ENCODE measurements at places on chromosomes 11 and 22.

- no peak for DNase-seq
These were observed 14.0 kb downstream of the CELF1 start for GRCh38 chr11:47538741-47539565.

DNA sequence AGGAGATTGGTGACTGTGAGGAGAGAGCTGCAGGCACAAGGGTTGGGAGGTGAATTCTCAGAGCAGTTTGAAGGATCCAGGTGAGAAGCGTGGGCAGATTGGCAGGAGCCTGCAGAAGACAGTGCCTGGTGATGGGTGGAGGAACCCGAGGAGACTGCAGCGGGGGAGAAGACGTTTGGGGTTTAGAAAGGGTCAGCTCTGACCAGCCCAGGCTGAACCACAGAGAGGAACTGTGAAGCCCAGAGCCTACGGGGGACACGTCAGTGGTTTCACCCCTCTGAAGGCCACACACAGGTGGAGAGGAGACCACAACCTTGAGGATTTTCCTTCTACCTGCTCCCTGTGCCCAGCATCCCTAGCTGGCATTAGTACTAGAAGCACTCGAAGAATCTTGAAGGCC is 154.8 kb upstream of the TBCEL start:
- no peak for DNase-seq

- no peak for DNase-seq
These were observed 220.1 kb upstream of the E2F8 start for GRCh38 chr11:19460718-19461405.

DNA sequence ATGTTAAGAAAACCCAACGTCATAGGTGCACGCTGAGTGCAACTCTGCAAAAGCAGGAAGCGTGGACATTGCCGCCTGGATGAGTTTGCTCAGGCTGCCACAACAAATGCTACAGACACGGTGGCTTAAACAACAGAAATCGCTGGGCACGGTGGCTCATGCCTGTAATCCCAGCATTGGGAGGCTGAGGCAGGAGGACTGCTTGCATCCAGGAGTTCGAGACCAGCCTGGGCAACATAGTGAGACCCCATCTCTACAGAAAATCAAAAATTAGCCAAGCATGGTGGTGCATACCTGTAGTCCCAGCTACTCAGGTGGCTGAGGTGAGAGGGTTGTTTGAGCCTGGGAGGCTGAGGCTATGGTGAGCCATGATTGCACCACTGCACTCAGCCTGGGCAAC is 13.4 kb upstream of the PGA3 start:
- no peak for DNase-seq

DNA sequence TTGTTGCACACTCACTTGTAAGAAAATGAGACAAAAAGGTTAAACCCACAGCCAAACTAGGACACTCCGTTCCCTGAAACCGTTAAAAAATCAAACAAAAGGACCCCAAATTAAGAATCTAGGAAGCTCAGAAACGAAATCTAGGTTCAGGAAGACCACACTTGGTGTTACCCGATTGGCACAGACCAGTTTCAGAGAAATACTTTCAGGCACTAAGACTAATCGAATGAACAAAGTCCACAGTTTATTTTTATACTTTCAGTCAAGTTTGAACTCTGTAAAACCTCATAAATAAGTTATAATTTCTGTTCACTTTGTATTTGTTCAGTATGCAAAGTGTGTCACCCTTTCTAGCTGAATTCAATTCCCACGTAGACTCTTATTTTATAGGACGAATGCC is 38.8 kb upstream of the TTC12 start:
- DNase-seq, result no peak

DNA sequence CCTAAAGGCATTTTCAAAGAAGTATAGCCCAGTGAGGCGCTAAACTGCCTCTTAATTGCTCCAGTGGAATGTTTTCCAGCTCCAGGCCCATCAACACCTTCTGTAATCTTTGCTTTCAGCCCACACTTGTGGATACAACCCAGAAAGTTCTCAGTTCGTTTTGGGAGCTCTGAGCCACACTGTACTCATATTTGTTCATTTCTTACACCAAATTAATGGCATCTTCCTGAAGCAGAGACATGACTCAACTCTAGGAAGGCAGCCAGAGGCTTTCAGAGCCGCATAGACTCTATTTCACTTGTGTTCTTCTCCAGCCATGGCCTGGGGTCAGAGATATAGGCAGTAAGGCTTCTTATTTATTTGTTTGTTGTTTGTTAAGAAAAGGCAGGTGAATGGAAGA is 175.5 kb upstream of the NCAM1 start:
- no peak for DNase-seq

DNA sequence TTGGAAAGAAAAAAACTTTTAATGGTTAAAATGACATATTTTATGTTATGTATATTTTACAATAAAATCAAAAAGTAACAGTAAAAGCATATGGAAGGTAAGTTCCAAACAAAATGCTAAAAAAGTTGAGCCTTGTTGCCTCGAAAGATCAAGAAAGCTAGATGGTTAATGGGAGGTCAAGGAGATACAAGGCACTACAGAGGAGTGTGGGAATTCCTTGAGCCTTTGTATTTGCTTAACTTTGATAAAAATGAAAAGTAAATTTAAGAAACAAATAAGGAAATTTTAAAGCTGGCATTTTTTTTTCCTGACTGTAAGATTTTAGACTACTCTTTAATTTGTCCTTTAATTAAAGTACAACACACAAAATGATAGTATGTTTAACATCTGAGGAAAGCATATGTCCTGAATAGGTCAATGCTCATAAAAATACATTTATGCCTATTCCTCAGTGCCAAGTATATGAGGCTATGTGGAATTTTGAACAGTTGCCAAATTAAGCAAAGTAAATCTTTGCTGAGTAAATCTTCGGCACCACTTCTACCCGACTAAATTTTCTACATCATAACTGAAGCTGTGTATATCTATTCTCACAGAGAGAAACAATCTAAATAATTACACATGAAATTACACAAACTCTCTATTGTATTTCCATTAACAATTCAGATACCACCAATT is 108.8 kb downstream of the TTC28 start:
- no peak for DNase-seq

- DNase-seq, result no peak
These were observed 46.8 kb downstream of the CACNA1I start for GRCh38 chr22:39617342-39617741.

DNA sequence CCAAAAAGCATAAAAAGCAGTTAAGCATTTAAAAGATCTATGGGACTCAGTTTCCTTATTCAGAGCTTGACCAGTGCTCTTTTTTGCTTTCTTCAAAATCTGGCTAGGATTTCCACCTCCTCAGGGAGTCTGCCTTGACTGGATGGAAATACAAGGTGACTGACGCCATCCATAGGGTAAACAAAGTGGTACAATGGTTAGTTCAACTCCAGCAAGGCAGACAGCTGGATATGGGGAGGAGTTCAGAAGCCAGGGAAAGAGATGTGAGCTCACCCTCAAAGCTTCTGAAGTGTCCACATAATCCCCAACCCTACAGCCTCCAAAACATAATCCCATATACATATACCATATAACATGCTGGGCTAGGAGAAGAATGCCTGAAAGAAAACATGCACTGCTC is 52.0 kb downstream of the KIRREL3 start:
- no peak for DNase-seq

DNA sequence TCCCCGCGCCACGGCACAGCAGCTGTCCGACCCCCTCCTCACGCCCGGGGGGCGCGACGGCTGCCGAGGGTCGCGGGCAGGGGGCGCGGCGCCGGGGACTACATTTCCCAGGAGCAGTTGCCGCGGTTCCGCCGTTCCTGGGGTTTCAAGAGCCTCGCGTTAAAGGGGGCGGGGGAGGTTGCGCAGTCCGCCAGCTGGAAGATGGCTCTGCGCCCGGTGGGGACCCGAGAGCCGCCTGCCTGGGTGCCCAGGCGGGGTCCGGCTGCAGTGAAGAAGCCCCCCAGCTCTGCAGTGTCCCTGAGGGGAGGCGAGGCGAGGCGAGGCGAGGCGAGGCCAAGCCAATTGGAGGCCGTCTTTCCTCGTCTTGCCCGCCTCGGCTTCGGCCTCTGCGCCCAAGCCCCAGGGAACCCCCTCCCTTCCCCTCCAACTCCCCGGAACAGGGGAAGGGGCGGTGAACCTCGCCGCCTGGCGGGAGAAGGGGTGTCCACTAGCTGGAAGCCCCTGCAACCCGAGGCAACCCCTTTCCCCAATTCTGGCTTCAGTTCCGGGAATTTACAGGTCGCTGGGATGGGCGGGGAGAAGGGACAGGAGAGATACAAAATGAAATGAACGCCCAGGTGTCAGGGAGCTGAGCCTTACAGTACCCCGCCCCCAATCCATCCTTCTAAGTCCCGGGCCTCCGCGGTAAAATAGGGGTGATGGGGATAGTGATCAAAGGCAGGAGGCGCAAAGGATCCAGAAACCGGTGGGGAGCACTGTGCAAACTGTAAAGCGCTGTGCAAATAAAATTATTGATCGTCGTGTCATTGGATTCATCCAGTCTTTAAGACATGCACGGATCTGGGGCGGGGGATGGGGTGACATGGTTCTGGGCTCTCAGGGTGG is 5.2 kb upstream of the GCAT start:
- DNase-seq, result no peak

DNA sequence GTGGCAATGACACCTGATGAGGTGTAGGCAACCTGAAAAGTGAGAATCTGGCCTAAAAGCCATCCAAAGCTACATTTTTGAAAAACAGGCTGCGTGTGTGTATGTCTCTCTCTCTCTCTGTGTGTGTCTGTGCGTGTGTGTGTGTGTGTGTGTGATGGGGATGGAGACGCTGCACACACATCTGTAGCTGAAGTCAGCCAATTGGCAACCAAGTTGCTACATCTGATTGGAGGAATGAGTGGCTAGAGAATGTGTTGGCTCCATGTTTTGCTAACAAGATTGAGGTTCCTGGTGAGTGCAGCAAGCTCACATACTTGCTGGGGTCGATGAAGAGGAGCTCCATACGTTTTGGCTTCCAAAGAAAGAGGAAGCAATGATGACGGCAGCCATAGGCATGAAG is 311.4 kb upstream of the NCAM1 start:
- no peak for DNase-seq

- DNase-seq, result peak; percentile 77
These were observed 912.8 kb downstream of the DLG2 start for GRCh38 chr11:84714316-84714780.

DNA sequence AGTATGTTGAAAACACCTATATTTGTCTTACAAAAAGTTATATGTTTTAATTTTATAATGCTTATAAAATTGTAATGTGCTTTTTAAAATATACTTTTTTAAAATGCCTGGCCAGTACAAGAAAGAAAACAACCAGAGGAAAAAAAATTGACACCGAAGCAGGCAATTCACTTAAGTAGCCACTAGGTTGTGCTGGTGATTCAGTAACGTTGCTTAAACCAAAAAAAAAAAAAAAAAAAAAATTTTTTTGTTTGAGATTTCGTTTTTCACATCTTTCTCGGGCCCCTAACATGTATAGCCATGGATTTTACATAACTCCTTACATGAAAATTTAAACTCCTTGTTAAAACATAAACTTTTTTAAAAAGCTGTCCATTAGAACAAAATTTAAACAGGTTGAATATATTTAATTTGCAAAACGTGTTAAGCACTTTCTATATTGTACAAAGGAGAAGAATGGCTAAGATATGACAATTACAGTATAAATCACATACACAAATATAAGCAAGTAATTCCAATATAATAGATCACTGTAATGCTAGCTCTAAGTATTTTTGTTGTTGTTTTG is 9.2 kb downstream of the OR8B4 start:
- no peak for DNase-seq

GRCh38 chr11:97454988-97455387 is 1065.2 kb downstream of the JRKL start:
- no peak for DNase-seq

GRCh38 chr11:86067851-86068137 is 1.1 kb downstream of the PICALM start:
- DNase-seq, result no peak

DNA sequence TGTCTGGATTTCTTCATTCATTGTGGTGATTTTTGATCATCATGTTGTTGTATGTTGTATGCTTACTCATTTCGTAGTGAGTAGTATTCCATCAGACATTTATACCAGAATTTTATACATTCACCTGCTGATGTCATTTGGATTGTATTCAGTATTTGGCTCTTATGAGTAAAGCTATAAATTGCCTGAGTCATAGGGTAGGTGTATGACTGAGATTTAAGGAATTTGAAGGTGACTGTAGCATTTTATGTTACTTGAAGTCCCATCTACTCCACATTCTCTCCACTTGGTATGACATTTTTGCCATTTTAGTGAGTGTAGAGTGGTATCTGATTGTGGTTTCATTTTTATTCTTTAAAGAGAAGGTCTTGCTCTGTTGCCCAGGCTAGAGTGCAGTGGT is 548.2 kb downstream of the TBC1D22A start:
- no peak for DNase-seq

- no peak for DNase-seq
These were observed 5.1 kb upstream of the SEPTIN3 start for GRCh38 chr22:41964112-41964491.

- no peak for DNase-seq
These were observed 74.5 kb downstream of the TTC28 start for GRCh38 chr22:28604966-28605761.

- DNase-seq, result no peak
These were observed 125.5 kb downstream of the BBOX1 start for GRCh38 chr11:27166130-27166529.

GRCh38 chr11:5679811-5680210 is 5.1 kb downstream of the TRIM5 start:
- no peak for DNase-seq

Measured in iPS DF 6.9 (cell line).